Natural killer cell treated with Interleukin-12 subunit alpha and Interleukin-12 subunit beta and Interleukin-15 and Interleukin-18, amount 100 ng/mL, for 72 hours (primary cell): ENCODE measurements at places on chromosomes 16 and 17. TPM values are rescaled to one million over a fixed set of nuclear protein-coding genes. Genes with fewer than 3 reads are reported as not detected.

CCDC154 gene
- total RNA-seq, result 0.38 TPM

DNA sequence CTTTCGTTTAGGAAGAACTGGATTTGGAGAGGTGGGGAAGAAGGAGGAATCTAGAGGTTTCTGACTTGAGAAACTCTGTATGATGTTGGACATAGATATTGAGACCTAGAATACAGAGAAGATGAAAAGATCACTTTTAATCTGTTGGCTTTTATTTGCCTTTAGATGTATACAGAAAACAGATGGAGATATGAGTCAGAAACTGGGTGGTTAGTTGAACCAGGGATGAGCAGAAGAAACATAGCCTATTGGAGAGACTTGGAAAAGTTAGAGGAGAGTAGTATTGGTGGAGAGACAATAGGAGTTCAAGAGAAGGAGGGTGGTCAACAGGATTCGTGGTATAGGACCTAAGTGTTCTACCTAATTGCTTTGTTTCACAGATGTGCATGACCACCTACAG lies 5.1 kb downstream of the PHAF1 start:
- peaks cover 23% of the 10 kb centered on the region for H3K4me1 ChIP-seq

DNA sequence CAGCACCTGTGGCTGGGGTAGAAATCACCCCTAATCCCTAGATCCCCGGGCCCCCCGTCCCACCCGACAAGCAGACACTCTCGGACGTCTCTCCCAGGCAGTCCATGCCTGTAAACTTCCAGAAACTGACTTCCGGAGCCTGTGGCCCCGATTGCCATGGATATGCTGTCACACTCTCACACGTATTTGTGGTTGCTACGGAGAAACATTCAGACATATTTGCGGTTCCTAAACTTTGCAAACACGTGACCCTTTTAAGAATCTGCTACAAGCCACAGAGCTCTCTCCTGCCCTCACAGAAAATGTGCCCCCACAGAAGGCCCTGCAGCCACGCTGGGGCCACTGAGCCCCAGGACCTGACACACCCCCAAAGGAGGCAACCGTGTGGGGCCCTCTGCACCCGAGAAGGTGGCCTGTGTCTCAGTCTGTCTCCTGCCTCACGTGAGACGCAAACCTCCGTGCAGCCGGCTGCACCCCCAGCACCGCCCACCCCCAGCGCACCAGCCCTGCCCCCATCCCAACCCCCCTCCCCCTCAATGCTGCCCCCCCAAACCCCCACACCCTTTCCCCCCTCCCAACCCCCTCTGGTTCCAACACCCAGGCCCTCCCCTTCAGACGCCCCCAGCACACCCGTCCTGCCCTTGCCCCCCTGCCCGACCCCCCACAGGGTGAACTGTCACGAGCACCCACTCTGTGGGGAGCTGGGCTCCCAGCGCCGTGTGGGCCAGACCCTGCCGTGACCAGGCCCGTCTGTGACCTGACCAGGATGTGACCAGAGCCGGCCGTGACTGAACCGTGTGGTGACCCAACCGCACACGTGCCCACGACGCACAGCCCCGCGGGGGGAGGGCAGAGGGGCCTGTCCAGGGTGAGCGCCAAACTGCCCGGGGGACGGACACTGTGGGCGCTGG lies 66.3 kb upstream of the METRNL start:
- no peak overlapping the region for H3K27ac ChIP-seq
- DNase-seq, result no peak
- no peak overlapping the region for H3K4me3 ChIP-seq
- H3K36me3 ChIP-seq, result no peaks in the 10 kb centered on the region
- H3K27me3 ChIP-seq, result no peaks in the 10 kb centered on the region

DNA sequence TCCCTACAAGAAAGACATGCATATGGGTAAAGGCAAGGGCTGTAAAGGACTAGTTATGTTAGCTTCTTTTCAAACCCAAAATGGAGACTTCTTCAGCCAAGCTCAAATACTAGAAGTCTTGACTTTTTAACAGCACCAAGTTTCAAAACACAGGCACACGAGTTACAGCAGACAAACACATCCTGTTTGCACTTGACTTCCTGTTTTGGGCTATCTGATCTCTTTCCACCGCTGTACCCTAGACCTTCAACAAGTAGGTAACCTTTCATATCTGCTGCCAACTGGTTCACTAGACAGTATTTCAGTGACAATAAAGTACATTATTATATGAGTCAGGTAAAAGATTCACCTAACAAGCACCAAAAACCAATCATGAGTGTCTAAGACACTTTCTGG lies 12.3 kb downstream of the RFFL start:
- peak overlapping the region; percentile 85 for H3K27ac ChIP-seq
- no peak for DNase-seq
- peaks cover 21% of the 10 kb centered on the region for H3K36me3 ChIP-seq
- H3K4me3 ChIP-seq, result peak overlapping the region; percentile 80
- H3K4me1 ChIP-seq, result peaks cover 67% of the 10 kb centered on the region

DNA sequence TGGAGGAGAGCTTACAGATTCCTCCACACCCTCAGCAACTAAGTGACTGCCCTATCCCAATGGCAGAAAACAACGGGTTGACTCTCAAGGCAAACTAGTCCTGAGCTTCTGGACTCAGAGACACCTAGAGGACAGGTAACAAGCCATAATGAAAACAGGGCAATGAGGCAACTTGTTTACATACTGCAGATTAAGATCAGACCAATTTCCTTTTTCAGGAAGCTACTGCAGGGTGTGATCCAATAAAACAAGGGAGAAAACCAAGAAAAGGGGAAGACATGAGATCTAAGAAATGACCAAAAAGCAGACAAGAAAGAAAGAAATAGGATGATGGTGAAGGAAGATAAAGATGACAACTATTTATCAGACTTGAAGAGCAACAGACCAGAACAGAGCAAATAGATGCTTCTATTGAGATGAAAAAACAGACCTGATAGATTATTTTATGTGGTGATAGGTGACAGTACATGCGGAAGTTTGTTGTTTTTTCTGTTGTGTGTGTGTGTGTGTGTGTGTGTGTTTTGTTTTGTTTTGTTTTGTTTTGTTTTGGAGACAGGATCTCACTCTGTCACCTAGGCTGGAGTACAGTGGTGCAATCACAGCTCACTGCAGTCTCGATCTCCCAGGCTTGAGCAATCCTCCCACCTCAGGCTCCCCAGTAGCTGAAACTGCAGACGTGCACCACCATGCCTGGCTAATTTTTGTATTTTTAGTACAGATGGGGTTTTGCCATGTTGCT lies 120.7 kb downstream of the GAS7 start:
- peaks cover 9% of the 10 kb centered on the region for H3K36me3 ChIP-seq
- H3K27me3 ChIP-seq, result no peaks in the 10 kb centered on the region
- H3K27ac ChIP-seq, result peak overlapping the region; percentile 23
- H3K4me1 ChIP-seq, result peaks cover 50% of the 10 kb centered on the region

DNA sequence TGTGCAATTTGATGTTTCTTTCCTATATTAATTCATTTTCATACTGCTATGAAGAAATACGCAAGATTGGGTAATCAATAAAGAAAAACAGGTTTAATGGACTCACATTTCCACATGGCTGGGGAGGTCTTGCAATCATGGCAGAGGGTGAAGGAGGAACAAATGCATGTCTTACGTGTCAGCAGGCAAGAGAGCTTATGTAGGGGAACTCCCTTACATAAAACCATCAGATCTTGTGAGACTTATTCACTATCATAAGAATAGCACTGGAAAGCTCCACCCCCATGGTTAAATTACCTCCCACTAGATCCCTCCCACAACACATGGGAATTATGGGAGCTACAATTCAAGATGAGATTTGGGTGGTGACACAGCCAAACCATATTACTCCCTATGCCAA lies 418.9 kb upstream of the MAF start:
- H3K4me3 ChIP-seq, result no peak overlapping the region
- H3K27ac ChIP-seq, result no peak overlapping the region
- H3K36me3 ChIP-seq, result no peaks in the 10 kb centered on the region
- H3K27me3 ChIP-seq, result no peaks in the 10 kb centered on the region

GRCh38 chr17:58279016-58279711 lies 1.6 kb downstream of the MPO start:
- H3K4me3 ChIP-seq, result no peak overlapping the region
- H3K4me1 ChIP-seq, result peaks cover 4% of the 10 kb centered on the region
- H3K27ac ChIP-seq, result no peak overlapping the region

GRCh38 chr17:67078292-67078691 lies 33.9 kb downstream of the CACNG1 start:
- no peak overlapping the region for H3K4me3 ChIP-seq
- H3K4me1 ChIP-seq, result peaks cover 29% of the 10 kb centered on the region
- no peak for DNase-seq
- no peaks in the 10 kb centered on the region for H3K27me3 ChIP-seq
- no peak overlapping the region for H3K27ac ChIP-seq
- peaks cover 4% of the 10 kb centered on the region for H3K36me3 ChIP-seq

DNA sequence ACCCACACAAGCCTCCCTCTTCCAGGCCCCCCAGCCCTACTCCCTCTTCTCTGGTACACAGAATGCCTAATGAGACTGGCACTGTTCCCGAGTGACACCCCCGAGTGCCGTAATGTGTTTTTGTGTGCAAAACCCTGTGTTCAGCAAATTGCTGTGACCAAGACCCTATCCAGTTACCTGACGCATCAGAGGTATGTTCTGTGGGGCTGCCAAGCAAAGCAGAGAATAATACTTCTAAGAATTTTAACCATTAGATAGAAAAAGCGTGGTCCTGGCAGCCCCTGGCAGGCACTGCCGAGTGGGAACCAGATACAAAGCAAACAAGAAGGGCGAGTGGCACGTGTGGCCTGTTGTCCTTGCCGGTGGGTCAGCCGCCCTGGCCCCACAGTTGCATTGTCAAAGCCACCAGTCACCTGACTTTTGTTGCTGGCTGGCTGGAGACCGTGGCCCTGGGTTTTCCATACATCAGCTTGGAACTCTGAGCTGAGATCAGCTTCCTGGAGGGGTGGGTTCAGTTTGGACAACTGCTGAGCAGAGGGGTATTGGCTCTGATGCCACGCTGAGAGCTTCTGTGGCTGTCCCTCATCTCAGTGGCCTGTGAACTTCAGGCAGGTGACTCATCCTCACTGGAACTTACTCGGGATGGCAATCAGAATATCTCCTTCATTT lies 69.1 kb upstream of the BRD7 start:
- H3K27ac ChIP-seq, result no peak overlapping the region
- H3K36me3 ChIP-seq, result peaks cover 11% of the 10 kb centered on the region
- no peak for DNase-seq
- H3K4me3 ChIP-seq, result no peak overlapping the region
- no peaks in the 10 kb centered on the region for H3K4me1 ChIP-seq
